Foreskin fibroblast (primary cell): ENCODE measurements at places on chromosomes 1 and 21.

DNA sequence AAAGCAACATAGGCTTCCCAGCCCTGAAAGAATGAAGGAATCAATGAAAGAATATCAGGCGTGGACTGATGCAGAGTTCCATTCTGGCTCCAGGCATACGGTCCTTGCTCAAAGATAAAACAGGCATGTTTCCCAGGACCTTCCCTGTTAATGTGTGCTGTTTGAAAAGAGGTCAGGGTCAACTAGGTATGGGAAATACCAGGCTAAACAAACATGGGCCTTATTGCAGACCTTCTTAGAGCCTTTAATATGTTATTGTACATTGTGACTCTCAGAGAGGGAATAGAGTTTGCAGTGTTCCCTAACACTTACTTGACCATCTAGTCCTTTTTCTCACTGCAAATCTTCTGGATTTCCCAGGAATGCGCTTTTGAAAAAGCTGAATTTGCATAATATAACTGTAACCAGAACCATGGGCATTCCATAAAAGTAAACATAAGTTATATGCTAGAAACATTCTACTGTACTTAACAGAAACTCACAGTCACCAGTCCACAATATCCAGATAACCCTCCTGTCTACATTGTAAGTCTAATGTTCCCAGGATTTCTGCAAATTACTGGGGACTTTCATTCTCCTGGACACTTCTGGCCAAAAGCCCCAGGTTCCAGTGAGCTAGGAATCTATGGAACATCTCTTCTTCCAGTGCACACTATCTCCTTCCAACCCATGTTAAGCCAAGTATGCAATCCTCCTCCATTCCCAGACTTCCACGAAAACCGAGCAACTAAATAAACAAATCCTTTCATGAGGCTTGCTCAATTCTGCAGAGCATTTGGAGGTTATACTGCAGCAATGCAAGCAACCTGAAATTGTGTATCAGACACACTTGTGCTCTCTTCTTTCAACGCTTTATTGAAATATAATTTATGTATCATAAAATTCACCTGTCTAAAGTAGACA is 486.6 kb downstream of the SETD4 start:
- no peak for DNase-seq

GRCh38 chr1:203629016-203629506 is 2.4 kb downstream of the ATP2B4 start:
- DNase-seq, result no peak

- no peak for DNase-seq
These were observed 42.0 kb upstream of the MTF1 start for GRCh38 chr1:37901191-37901892.

- peak; percentile 28 for DNase-seq
These were observed 28.6 kb upstream of the DUSP23 start for GRCh38 chr1:159752135-159752580.

GRCh38 chr1:12580054-12580887 is 37.7 kb downstream of the DHRS3 start:
- DNase-seq, result no peak

- DNase-seq, result no peak
These were observed 53.6 kb upstream of the DPT start for GRCh38 chr1:168782559-168783116.

DNA sequence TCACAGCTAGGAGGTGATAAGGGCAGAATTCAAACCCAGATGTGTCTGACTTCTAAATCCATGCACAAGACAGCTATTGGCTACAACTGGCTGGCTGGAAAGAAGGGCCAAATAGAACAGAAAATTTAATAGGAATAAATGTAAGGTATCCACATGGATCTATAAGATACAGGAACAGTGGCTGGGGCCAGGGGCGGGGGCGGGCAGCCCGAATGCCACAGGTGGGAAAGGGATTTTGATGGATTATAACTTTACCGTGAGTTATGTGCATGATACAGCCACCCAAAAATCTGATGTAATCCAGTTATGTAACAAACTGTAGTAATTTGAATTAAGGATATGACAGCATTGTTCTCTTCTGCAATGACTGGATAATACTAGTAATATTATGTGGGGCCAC is 87.0 kb upstream of the COA6 start:
- no peak for DNase-seq

DNA sequence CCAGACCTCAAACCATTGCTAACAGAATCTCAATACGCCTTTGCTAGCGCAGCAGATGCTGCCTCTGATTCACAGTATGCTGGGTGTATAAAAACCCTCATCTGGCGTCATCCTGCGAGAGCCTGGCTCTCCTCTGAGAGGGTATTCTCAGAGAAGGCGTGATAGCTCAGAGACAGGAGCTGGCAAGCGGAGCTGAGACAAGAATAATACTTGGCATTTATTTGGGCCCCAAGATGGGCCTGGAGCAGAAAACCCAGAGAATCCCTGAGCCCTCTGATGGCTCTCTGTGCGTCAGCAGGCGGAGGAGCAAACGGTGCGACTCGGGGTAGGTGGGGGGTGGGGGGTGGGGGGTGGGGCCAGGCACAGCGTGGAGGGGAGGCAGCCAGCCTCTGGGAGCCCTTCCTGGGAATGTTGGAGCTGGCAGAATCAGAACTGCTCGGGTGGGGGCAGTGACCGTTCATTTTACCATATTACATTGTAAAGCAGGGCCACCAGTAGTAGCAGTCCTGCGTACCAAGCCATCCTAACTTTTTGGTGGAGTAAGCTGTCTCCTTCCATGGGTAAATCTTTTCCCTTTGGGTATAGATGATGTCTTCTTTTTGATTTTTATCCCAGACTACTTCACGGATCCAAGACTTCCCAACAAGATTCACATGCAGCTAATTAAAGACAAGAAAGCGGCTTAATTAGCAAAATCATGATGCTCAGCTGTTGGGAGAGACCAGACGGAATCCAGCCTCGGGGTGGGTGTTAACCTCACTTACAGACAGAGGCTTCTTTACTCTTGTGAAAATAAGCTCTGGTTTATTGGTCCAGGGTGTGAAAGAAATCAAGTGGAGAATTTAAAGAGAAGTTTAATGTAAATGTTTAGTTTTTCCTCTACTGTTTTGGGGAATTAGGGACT is 7.1 kb downstream of the RIIAD1 start:
- peak; percentile 40 for DNase-seq

- DNase-seq, result no peak
These were observed 11.3 kb downstream of the GBP2 start for GRCh38 chr1:89114662-89115061.

- DNase-seq, result no peak
These were observed 3.5 kb downstream of the PPM1J start for GRCh38 chr1:112711670-112712069.

- peak; percentile 14 for DNase-seq
These were observed 55.5 kb upstream of the RGS5 start for GRCh38 chr1:163258181-163258580.

DNA sequence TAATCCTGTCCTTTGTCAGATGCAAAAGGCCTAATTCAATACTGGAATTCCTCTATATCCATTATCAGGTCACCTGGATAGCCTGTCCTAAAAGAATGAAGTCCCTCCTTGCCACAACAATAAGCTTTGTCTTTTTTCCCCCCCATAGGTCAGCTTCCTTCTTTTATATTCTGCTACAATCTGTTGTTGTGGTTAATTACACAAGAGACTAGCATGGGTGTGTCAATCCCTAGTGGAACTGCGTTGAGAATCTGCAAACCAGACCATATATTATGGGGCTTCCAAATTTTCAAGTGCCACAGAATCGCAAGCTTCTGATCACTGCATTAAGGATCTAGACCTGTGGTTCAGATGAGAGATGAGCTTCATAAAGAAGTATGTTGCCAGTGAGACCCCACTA is 349.6 kb downstream of the SMYD3 start:
- no peak for DNase-seq

- DNase-seq, result no peak
These were observed 56.3 kb downstream of the POU2F1 start for GRCh38 chr1:167276969-167277368.

DNA sequence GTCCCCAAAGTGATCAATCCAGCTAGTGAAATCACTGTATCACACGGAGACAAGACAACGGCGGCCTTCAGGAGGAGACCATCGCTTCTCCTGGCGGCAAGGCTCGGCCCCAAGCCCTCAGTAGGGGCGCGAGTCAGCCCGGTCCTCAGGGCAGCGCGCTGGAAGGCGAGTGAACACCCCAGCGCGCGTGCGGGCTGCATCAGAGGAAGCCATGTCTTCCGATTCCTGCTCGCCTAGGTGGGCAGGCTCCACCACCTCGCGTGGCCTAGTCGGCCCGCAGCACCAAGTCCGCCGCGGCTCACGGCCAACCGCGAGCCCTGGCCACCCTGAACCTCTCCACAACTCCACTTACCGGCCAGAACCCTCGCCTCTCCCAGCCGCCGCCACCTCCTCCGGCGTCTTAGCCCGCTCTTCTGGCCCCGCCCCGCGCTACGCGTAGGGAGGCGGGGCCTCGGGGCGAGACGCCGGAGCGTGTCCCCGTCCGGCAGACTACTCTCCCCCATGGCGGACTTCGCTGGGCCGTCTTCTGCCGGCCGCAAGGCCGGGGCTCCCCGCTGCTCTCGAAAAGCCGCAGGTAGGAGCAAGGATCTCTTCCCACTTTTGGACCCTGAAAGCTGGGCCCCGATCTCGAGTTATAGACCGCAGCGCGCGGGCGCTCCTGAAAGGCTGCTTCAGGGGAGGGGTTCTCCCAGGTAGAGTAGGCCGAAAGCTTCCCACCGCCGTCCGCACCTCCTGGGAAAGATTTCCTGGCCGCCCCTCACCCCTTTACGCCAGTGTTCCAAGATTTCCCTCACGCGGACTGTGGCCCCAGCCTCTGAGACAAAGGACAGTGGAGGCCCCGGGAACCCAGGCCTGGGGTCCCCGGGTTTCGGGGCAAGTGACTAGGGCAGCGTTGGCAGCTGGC is at the start of the genes GLMN and RPAP2:
Gene GLMN (minus strand): TSS at position 415 of the 904 bp plus-strand sequence. CDS start 988 bp downstream, outside the sequence.
Gene RPAP2 (plus strand): TSS at position 487 of the 904 bp plus-strand sequence. CDS start 15 bp downstream, at position 502.
- DNase-seq, result peak; percentile 83

DNA sequence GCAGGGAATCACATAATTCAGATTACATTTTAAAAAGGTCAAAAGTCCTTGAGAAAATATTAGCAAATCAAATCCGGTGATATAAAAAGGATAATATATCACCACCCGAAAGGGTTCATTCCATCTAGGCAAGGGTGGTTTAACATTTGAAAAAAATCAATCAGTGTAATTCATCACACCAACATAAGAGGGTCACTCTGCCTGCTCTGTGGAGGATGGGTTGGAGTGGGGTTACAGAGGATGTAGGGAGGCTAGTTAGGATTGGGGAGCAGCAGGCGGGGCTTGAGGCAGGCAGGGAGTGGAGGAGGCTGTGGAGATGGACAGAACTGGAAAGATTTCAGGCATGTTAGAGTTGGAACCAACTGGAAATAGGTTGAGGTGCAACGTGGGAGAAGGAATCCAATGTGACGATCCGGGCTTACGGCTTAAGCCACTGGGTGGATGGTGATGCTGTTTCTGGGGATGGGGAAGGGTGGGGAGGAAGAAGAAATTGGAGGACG is 12.5 kb downstream of the ADORA1 start:
- no peak for DNase-seq

DNA sequence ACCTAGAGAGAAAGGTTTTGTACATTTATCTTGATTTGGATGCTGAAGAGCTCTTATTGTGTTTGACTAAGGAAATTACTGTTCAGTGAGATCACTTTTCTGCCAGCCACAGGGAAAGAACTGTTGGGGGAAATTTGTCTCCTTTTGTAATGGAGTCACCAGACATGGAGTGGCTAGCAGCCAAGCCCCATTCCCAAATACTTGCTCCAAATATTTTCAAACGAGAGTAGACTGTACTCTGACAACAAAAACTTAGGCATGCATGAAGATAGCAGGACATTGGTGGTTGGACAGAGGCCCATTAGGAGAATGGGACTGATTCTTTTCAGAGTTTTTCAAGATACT is 21.1 kb downstream of the IPO9 start:
- DNase-seq, result peak; percentile 89

DNA sequence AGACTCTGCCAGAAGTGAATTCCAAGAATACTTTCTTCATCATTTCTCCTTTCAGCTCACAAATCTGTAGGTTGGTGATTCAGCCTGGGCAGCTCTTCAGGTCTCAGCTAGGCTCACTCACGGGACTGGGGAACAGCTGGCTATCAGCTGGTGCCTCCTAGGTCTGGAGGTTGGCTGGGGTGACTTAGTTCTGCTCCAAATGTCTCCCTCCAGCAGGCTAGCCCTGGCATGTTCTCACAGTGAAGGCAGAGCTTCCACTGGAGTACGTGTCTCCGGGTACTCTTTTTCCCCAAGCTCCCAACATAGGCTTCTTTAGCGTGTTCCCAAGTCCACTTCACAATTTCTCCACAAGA is 12.5 kb upstream of the VAMP4 start:
- peak; percentile 93 for DNase-seq

DNA sequence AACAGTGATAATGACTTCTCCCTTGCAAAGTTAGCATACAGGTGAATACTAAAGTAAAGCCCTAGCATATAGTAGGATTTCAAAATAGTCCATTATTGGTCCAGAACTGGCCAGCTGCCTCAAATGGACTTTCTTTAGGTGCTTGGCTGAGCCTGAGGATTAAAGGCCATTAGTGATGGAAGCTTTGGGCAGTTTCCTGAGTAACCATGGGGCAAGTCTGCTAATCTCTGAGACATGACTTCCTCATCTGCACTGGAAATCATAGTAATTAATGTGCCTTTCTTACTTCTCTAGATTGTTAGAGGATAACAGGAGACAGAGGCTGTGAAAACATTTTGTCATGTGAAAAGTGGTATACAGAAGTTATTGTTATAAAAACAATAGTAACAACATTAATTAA is 156.5 kb upstream of the UBE2U start:
- DNase-seq, result no peak

- no peak for DNase-seq
These were observed 203.2 kb downstream of the C1orf94 start for GRCh38 chr1:34379911-34380310.

DNA sequence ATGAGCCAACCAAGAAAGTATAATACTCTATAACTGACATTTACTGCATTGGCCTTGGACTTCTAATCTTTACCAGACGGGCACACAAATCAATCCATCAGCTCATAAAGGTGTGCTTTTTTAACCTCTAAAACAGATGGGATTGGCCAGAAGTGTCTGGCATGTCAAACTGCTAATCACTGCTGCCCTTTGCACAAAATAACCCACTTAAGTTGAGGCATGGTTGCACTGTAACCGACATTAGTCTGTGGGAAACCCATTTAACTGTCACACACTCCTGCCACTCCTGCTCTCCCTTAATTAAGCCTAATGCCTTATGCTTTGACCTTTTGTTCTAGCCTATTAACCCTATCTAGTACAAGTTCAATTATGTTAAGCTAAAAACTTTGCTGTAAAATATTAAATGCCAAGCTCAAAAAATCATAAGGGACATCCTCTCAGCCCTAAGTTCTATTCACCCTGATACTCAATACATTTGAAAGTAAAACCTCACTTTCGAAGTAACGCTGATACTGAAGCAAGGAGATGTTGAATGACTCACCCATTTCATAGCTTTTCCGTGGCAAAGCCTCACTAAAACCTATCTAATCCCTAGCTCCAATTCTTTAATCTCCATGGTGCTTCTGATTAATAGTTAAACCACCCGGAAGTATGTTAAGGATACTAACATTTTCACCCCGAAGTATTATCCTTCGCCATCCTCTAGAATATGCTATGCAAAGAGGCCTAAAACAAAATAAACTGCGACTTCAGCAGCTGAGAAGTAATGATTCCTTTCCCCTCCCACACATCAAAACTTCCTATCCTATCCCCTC is 12.9 kb downstream of the NRIP1 start:
- DNase-seq, result no peak

GRCh38 chr1:248686815-248687214 is 15.8 kb downstream of the OR14I1 start:
- no peak for DNase-seq

- DNase-seq, result peak; percentile 54
These were observed 54.6 kb downstream of the GORAB start for GRCh38 chr1:170586321-170587252.

GRCh38 chr21:39713905-39714304 is 31.1 kb upstream of the IGSF5 start:
- DNase-seq, result no peak
